ENCODE measurements at places on chromosomes 16 and 17.

DNA sequence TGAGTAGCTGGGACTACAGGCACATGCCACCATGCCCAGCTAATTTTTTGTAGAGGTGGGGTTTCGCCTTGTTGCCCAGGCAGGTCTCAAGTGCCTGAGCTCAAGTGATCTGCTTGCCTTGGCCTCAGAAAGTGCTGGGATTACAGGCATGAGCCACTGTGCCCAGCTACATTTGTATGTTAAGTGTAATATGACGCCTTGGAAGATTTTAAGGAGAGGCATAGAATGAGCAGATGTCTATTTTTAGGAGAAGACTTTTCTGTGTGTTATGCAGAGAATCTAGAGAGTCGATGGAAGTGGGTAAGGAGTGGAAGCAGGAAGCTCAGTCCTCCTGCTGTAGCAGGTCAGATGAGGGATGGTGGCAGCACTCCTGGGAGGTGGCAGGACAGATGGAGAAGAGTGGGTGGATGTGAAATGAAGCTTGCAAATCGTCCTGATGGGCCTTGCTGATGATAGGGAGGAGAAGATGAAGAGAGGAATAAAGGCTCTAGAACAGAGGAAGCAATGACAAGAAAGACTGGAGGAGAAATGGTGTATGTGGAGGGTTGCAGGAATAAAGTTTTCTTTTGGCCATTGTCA lies 125.3 kb downstream of the SHISA6 start:
- DNase-seq = no peak

GRCh38 chr17:42038221-42038973 lies 12.0 kb downstream of the C17orf113 start:
- DNase-seq = no peak

DNA sequence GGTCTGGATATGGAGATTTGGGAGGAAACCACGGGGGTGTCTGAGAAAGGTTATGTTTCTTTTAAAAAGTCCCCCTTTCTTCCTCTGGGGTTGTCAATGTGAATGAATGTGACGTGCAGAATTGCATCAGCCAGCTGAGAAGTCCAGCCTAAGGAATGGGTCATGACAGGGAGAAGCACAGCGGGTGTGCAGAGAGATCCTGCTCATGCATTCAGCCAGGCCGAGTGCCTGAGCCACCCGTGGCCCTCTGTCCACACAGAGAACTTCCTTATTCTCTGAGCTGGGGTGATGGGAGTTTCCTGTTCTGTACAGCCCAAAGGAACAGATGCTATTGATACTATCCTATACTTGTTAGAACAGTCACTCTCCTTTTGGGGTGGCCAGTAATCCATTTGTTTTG lies 117.9 kb downstream of the CPPED1 start:
- peak; percentile 26 for DNase-seq

DNA sequence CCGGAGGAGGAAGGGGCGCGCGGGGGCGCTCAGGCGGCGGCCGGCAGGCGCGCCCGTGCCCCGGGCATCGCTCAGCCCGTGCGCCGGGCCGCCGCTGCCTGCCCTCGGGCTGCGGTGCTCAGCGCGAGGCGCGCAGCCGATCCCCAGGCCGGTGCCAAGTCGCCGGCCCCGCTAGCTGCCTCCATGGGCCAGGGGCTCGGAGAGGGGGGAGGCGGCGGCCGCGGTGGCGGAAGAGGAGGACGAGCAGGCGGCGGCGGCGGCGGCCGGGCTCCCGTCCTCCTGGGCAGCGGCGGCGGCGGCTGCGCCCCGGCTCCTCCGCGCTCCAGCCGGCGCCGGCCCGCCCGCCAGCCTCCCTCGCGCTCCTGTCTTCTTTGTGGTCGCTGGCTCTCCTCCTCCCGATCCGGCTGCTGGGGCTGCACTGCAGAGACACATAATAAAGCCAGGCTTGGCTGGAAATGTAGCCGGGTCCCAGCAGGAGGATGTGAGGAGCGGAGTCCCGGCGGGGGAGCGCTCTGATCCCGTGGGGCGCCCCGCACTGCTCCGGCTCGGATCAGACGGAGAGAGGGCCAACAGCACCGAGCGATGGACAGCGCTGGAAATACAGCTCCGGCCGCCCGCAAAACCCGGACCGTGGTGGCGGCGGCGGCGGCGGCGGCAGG lies 889 bp upstream of the ZNF423 start:
- DNase-seq = peak; percentile 74

DNA sequence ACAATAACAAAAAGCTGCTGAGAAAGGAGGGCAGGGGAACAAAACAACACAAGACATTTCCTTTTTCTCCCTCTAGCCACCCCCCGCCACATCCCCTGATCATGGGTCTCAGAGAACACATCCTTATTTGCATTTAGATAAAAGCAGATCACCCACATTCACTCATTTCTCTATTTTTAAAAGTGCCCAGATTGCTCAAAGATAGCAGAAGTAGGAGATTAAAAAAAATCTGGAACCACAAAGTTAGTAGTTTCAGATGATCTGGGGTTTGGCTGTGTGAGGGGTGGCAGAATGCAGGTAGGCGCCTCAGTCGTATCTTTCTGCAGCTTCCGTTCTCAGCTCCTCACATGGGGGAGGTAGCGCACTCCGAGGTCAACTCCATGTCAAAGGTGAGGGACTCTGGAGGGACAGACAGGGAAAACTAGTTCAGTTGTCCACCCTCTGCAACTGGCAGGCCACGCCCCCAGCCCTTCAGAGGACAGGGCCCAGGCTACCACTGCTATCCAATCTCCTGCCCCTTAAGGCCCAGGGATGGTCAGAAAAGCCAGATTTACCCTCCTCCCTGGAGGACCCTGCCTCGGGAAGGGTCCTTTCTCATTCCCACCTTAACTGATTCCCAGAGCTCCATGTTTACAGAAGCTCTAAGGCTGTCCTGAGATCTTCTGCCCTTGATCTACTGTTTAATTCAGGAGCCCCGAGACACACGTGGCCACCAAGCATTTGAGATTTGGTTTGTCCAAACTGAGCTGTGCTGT lies 27.3 kb downstream of the STAT5A start:
- DNase-seq = no peak

- DNase-seq = peak; percentile 72
Measured at GRCh38 chr16:66486773-66487579, 59.9 kb downstream of the BEAN1 start.

DNA sequence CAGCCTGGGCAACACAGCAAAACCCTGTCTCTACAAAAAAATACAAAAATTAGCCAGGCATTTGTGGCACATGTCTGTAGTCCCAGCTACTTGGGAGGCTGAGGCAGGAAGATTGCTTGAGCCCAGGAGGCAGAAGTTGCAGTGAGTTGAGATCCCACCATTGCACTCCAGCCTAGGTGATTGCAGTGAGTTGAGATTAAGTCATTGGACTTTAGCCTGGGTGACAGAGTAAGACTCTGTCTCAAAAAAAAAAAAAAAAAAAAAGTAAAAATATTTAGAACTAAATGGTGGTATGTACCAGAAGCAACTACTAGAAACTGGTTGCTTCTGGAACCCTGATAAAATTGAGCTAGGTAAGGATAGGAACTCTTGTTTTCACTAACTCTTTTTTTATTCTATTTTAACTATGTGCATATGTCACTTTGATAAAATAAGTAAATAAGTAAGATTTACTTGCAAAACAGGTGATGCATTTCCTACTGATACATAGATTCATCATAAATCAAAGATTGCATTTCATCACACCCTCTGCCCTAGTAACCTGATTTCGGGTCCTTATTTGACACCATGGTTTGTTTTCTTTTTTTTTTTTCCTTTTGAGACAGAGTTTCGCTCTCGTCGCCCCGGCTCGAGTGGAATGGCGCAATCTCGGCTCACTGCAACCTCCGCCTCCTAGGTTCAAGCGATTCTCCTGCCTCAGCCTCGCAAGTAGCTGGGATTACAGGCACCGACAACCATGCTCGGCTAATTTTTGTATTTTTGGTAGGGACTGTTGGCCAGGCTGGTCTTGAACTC lies 66.0 kb downstream of the USP32 start:
- DNase-seq = no peak

DNA sequence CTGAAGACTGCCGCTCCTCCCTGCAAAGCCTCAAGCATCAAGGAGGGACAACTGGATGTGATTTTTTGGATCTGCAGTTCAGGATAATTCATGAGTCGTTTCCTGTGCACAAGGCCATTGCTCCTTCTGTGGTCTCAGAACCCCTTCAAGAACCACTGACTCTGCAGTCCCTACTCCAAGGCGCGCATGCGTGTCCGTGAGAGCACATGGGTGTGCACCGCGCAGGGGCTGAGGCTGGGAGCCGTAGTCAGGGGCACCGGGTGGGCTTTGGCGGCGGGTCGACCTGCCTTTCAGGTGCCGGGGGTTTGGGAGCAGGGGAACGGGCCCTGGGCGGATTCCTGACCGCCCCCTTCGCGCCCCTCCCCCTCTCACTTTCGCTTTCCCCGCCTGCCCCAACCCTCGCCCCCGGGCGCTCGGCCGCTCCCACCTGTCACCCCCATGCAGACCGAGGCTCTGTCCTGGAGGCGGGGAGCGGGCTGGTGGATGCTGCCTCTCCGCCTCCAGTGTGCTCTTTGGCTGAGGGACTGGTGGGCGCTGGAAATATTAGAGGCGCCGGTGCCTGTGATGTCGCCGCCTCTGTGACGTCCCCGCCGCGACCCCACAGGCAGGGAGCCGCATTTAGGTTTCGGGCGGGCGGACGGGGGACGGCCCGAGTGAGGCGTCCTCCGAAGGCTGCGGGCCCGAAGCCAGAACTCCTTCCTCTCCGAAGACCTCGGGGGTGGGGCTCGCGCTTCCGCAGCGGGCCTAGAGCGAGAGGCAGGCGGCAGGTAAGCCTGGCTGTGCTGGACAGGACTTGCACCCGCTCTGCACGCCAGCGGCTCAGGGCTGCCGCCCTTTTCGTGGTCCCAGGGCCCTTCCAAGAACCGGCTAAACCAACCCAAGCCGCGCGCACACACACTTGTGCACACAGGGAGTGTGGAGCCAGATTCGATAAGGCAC lies at the start of gene SPATA32:
Gene SPATA32 (minus strand): TSS at position 518 of the 939 bp plus-strand sequence. CDS start 78 bp downstream, at position 440.
- peak; percentile 45 for DNase-seq

DNA sequence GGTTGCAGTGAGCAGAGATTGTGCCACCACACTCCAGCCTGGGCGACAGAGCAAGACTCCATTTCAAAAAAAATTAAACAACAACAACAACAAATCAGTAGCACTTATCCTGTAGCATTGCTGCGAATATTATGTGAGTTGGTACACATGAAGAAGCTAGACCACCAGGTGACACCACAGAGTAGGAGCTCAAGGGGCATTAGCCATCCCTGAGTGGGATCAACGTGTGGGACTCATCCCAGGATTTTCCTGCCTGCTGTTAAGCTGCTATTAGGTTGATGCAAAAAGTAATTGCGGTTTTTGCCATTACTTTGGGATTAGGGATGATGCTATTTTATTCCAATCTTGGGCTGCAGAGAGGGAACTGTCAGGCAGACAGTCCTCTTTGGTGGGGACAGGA lies 47.2 kb downstream of the OTOA start:
- no peak for DNase-seq

DNA sequence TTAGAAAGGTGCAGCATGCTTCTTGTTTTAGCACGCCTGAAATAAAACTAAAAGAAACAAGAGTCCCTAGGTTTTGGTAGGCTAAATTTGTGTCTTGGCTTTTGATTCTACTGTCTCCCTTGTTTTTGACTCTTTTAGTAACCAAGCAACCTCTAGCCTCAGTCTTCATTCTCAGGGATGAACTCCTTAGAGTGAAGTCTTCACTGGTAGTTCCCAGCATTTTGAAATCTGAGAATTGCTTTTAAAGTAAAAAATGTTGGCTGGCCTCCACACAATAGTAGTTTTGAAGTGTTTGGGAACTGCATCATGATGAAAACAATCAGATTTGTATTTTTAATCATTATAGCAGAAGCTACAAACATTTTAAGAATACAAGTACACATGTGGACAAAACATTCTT lies 6.1 kb upstream of the CDR2 start:
- no peak for DNase-seq

All from fibroblast of upper back skin (primary cell).